Placental pericyte (primary cell): ENCODE measurements at places on chromosomes 1 and 21. TPM values are rescaled to one million over a fixed set of nuclear protein-coding genes. Genes with fewer than 3 reads are reported as not detected.

Gene ERICH3
- total RNA-seq, result not detected in 2 replicates

Gene MANEAL
- total RNA-seq, result 0.57 and 0.66 TPM in 2 replicates

Gene ZSWIM5
- total RNA-seq, result 0.22 and 4.3 TPM in 2 replicates

Gene IGSF5
- total RNA-seq, result under 0.01 and 0.22 TPM in 2 replicates

Gene FCRL2
- total RNA-seq, result not detected in 2 replicates

Gene COPA
- total RNA-seq, result 332 and 481 TPM in 2 replicates

Gene OR2G6
- total RNA-seq, result under 0.01 TPM in 1 of 2 replicates, not detected in the other

Gene S100A4
- 77.0 and 337 TPM in 2 replicates for total RNA-seq

Gene PCNT
- total RNA-seq, result 12.3 and 35.5 TPM in 2 replicates

Gene F13B
- total RNA-seq, result under 0.01 TPM in 1 of 2 replicates, not detected in the other

Gene PPIAL4G
- under 0.01 TPM in 1 of 2 replicates, not detected in the other for total RNA-seq

Gene CD2
- not detected in 2 replicates for total RNA-seq

Gene RIPK4
- total RNA-seq, result not detected in 2 replicates

Gene POGZ
- total RNA-seq, result 24.9 and 29.2 TPM in 2 replicates

Gene SERPINC1
- 0.43 TPM in 1 of 2 replicates, not detected in the other for total RNA-seq

Gene HMGCS2
- not detected in 2 replicates for total RNA-seq

Gene OTUD7B
- 20.1 and 23.5 TPM in 2 replicates for total RNA-seq

Gene PRR9
- 0.22 and 0.29 TPM in 2 replicates for total RNA-seq

Gene CD164L2
- not detected in 2 replicates for total RNA-seq

Gene BEST4
- 0.14 and 0.22 TPM in 2 replicates for total RNA-seq

Gene PDZK1
- 0.22 and 1.1 TPM in 2 replicates for total RNA-seq

Gene EPS8L3
- not detected in 2 replicates for total RNA-seq

Gene LMX1A
- not detected in 2 replicates for total RNA-seq

Gene RIPPLY3
- under 0.01 TPM in 1 of 2 replicates, not detected in the other for total RNA-seq

Gene SPRR1A
- total RNA-seq, result not detected in 2 replicates

Gene GJA4
- total RNA-seq, result not detected in 2 replicates

Gene TP73
- total RNA-seq, result not detected in 2 replicates

Gene S100A2
- total RNA-seq, result 1.1 and 2.1 TPM in 2 replicates

Gene TRPM2
- under 0.01 and 0.29 TPM in 2 replicates for total RNA-seq

Gene NBPF10
- total RNA-seq, result 0.86 and 3.5 TPM in 2 replicates

Gene RGS8
- not detected in 2 replicates for total RNA-seq

Gene RNF186
- not detected in 2 replicates for total RNA-seq

Gene DPT
- under 0.01 and 0.29 TPM in 2 replicates for total RNA-seq

Gene FAAH
- 0.72 and 0.88 TPM in 2 replicates for total RNA-seq

Gene ATAD3B
- total RNA-seq, result 26.9 and 34.1 TPM in 2 replicates

Gene CDC14A
- total RNA-seq, result 4.8 and 8.9 TPM in 2 replicates

Gene PRAMEF25
- total RNA-seq, result not detected in 2 replicates

Gene GUCA2B
- total RNA-seq, result not detected in 2 replicates

Gene FAM72A
- total RNA-seq, result 3.1 and 7.3 TPM in 2 replicates

Gene SYTL1
- 0.44 TPM in 1 of 2 replicates, not detected in the other for total RNA-seq

Gene CXADR
- 3.1 and 5.6 TPM in 2 replicates for total RNA-seq

Gene TMEM51
- total RNA-seq, result 21.2 and 29.6 TPM in 2 replicates

Gene PEX19
- 24.9 and 48.8 TPM in 2 replicates for total RNA-seq

Gene RNPC3
- total RNA-seq, result 9.4 and 10.5 TPM in 2 replicates

Gene CCDC27
- not detected in 2 replicates for total RNA-seq

Gene MDM4
- total RNA-seq, result 35.8 and 43.5 TPM in 2 replicates

Gene ITLN1
- not detected in 2 replicates for total RNA-seq

Gene MPZ
- 0.44 and 1.1 TPM in 2 replicates for total RNA-seq

Gene CFHR4
- not detected in 2 replicates for total RNA-seq
